Esophagus squamous epithelium (tissue), 5 donors: ENCODE measurements at places on chromosomes 12 and 14. TPM values are rescaled to one million over a fixed set of nuclear protein-coding genes. Genes with fewer than 3 reads are reported as not detected.

DNA sequence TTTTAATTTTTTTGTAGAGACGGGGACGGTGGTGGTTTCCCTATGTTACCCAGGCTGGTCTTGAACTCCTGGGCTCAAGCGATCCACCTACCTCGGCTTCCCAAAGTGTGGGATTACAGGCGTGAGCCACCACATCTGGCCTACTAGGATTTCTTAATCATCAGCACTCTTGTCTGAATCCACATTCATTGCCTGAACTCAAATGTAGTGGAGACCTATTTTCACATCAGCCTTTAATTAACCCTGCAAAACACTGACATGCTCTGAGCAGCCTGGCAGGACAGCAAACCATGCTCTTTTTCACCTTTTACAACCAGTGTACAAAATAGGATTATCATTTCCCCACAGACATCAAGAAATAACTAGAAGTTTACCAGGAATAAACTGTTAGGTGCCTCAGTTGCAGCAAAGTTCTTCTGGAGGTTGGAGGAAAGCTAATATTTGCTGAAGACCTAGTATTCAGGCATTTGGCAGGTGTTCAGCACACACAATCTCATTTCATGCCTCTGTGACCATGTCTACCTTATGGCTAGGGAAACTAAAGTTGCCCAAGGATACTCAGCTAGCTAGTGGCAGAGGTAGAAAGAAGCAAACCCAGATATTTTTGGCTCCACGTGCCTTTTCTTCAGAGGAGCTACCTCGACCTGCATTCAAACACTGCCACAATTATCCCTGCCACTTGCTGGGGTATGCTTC, 37.7 kb downstream of the CFL2 start:
- no peaks in the 10 kb centered on the region for H3K36me3 ChIP-seq
- H3K27ac ChIP-seq = no peak overlapping the region
- no peak overlapping the region for H3K4me3 ChIP-seq
- no peaks in the 10 kb centered on the region for H3K4me1 ChIP-seq
- DNase-seq = no peak

DNA sequence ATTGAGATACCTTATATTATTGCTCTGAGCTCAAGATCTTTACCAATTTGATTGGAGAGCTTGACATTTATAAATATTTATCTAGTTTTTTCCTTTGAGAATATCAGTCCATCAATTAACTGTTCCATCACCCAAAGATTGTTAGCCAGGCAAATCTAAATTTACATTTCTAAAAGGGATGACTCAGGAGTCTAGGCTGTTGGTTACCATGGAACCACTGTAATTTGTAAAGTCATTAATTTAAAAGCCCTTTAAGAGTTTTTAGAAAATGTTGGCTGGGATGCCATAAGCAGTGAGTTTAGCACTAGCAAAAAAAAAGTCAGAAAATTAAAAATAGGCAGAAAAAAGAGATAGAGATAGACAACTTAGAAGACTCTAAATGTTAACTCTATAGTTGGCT, 19.5 kb upstream of the SERPINA1 start:
- H3K27ac ChIP-seq = no peak overlapping the region
- H3K36me3 ChIP-seq = no peaks in the 10 kb centered on the region
- peaks cover under 1% of the 10 kb centered on the region for H3K27me3 ChIP-seq
- H3K4me3 ChIP-seq = no peak overlapping the region
- no peak for DNase-seq

GRCh38 chr14:21917699-21918436, 244.2 kb upstream of the OR4E1 start:
- no peaks in the 10 kb centered on the region for H3K36me3 ChIP-seq
- H3K4me3 ChIP-seq = peak overlapping the region; percentile 49
- H3K4me1 ChIP-seq = peaks cover 6% of the 10 kb centered on the region
- no peaks in the 10 kb centered on the region for H3K27me3 ChIP-seq

DNA sequence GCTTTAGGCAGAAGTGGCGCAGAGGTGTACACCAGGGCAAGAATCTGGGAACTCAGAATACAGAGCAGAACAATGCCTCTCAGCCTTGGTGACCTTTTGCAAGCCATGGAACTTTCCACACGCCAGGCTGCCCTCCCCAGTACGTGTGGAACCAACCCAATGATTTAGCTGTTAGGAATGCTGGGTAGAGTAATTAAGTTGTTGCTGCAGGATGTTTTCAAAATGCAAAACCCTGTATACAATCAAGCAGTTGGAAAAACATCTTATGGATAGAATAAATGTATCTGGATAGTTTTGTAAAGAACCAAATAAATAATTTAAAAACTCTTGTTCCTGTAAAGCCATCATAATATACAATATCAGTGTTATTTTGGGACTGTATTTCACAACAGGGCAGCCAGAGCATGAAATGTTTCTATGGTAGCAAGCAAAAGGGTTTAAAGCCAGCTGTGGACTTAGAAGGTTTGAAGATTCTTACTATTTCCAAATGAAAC, 19.4 kb downstream of the PPP1R36 start:
- peak overlapping the region; percentile 27 for H3K27ac ChIP-seq
- DNase-seq = no peak
- no peaks in the 10 kb centered on the region for H3K27me3 ChIP-seq
- peaks cover 27% of the 10 kb centered on the region for H3K4me1 ChIP-seq
- H3K36me3 ChIP-seq = no peaks in the 10 kb centered on the region

DNA sequence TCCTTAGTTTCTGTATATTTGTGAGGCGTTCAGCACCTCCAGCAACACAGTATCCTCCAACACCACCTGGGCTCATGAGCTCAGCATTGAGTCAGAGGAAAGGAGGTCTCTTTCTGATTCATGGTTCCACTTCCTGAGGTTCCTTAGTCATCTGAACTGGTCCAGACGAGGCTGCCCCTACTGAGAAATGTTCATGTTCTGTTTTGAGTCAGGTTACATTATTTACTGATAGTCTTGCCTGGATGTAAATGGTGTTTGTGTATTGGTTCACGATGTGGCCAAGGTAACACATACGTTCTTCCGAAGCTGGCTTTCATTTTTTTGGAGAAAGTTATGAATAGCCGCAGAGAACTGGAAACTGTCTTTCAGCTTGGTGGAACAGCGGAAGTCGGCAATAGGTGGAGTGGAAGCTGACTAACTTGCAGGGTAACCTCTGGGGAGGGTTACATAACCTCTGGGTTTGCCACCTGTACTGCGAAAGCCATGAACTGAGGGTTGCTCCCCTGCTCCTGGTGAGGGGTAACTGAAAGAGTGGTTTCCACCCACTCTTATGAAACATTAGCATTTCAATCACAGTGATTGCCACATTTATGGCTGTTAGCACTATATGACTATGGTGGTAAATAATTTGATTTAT, 42.2 kb upstream of the MANSC4 start:
- H3K27me3 ChIP-seq = no peaks in the 10 kb centered on the region
- H3K36me3 ChIP-seq = no peaks in the 10 kb centered on the region
- H3K4me1 ChIP-seq = peaks cover 15% of the 10 kb centered on the region
- no peak for DNase-seq

DNA sequence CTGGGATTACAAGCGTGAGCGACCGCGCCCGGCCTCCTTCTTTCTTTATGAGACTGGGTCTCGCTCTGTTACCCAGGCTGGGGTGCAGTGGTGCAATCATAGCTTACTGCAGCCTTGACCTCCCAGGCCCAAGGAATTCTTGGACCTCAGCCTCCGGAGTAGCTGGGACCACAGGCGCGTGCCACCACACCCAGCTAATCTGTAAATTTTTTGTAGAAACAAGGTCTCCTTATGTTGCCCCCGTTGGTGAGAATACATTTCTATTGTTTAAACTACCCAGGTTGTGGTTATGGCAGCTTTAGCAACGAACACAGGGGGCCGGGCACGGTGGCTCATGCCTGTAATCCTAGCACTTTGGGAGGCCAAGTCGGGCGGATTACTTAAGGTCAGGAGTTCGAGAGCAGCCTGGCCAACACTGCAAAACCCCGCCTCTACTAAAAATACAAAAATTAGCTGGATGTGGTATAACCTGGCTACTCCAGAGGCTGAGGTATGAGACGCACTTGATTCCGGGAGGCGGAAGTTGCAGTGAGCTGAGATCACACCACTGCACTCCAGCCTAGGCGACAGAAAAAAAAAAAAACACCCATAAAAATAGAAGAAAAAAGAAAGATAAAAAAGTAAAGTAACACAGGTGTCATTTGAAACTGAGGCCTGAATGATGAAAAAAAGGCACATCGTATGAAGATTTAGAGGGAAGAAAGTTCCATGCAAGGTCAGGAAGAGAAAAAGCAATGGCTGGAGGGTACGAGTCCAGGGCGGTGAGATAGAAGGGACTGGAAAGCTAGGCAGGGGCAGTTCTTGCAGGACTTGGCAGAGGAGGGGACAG, 977 bp upstream of the TMEM120B start:
- H3K4me1 ChIP-seq = peaks cover 25% of the 10 kb centered on the region
- no peak for DNase-seq
- no peaks in the 10 kb centered on the region for H3K27me3 ChIP-seq
- H3K4me3 ChIP-seq = peak overlapping the region; percentile 89

GRCh38 chr12:30023186-30023585, 239.4 kb upstream of the TMTC1 start:
- H3K27me3 ChIP-seq = no peaks in the 10 kb centered on the region
- no peaks in the 10 kb centered on the region for H3K4me1 ChIP-seq
- no peak overlapping the region for H3K4me3 ChIP-seq
- H3K27ac ChIP-seq = no peak overlapping the region
- no peaks in the 10 kb centered on the region for H3K36me3 ChIP-seq
- DNase-seq = no peak

- no peaks in the 10 kb centered on the region for H3K27me3 ChIP-seq
- no peaks in the 10 kb centered on the region for H3K36me3 ChIP-seq
- no peak overlapping the region for H3K27ac ChIP-seq
- H3K4me3 ChIP-seq = no peak overlapping the region
These were observed 863.9 kb downstream of the BCL11B start for GRCh38 chr14:98408024-98408555.

GRCh38 chr12:132429946-132430643, 59.9 kb upstream of the FBRSL1 start:
- DNase-seq = no peak
- H3K4me3 ChIP-seq = no peak overlapping the region
- no peak overlapping the region for H3K27ac ChIP-seq

GRCh38 chr12:5096241-5096924, 52.7 kb downstream of the KCNA5 start:
- no peak overlapping the region for H3K27ac ChIP-seq
- no peaks in the 10 kb centered on the region for H3K4me1 ChIP-seq
- DNase-seq = no peak
- H3K27me3 ChIP-seq = no peaks in the 10 kb centered on the region
- no peak overlapping the region for H3K4me3 ChIP-seq

GRCh38 chr14:86221000-86221399, 691.1 kb downstream of the FLRT2 start:
- H3K4me3 ChIP-seq = no peak overlapping the region
- H3K36me3 ChIP-seq = no peaks in the 10 kb centered on the region
- H3K27ac ChIP-seq = no peak overlapping the region
- DNase-seq = no peak
- no peaks in the 10 kb centered on the region for H3K4me1 ChIP-seq

Gene RIMBP2
- total RNA-seq = 0.76 TPM

Gene SLC35E3
- 4.1 TPM for total RNA-seq

Gene CACNA2D4
- total RNA-seq = 3.1 TPM

Gene SYNDIG1L
- not detected for total RNA-seq
